ENCODE measurements at places on chromosomes 2 and 18.

- DNase-seq = no peak
These were observed 112.4 kb upstream of the PPP1CB start for GRCh38 chr2:28639092-28639691.

- DNase-seq = peak; percentile 93
These were observed at the start of gene ANXA4 for GRCh38 chr2:69741575-69742321. Gene ANXA4, plus strand, starts transcription at chr2:69742134. Its CDS starts 39,432 bp downstream, at chr2:69781566.

DNA sequence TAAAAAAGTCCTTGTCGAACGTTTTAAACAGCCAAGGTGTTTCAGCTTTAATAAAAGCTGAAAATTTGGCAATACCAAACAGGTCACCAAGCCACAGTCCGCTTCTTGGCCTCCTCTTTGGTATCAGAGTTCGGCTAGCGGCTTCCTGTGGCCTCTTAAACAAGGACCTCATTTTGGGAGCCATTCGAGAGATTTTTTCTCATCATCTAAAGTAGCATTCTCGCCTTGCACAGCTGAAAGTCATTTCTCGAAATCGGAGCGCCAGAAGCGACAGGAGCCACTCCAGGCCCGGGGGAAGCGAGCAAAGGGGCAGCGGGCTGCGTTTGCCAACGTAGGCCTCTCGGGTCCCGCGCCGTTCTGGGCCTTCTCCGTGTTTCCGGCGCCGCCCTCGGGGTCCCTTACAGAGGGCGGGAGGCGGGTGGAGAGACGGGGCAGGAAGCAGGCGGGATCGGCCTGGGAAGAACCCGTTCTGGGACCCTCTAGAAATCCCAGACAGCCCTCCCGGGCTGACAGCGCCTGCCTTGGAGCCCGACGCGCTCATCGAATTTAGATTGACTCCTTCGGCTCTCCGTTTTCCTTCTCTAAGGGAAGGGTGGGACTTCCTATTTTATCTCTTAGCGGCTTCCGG, 522 bp upstream of the ZNF407 start:
- peak; percentile 38 for DNase-seq

DNA sequence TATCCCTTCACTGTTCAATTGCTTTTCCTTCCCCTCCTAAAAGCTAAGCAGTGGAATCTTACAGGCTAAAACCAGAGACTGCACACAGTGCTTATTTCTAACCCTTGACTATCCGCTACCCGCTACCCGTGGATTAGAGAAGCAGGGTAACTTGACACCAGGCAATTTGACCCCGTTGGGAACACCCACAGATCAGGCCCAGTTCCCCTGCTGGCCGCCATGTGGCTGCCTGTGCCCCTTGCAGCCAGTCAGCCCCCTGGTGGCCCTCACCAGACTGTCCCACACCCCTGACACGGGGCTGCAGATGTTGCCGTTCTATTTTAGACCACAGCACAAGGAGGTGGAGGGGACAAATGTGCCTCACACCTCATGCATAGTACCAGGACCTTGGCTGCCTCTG, 74.8 kb downstream of the TXNL1 start:
- no peak for DNase-seq

DNA sequence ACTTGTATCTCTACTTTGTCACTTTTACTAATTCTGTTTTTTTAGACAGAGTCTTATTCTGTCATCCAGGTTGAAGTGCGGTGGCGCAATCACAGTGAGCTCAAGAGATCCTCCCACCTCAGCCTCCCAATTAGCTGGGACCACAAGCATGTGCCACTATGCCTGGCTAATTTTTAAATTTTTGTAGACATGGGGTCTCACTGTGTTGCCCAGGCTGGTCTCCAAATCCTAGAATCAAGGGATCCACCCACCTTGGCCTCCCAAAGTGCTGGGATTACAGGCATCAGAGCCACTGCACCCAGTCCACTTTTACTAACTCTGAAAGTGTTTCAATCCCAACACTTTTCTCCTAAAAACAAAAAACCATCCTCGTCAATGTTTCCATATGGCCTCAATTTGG, 94.9 kb downstream of the MALT1 start:
- no peak for DNase-seq

- no peak for DNase-seq
These were observed 114.9 kb upstream of the SIX3 start for GRCh38 chr2:44826601-44827000.

GRCh38 chr18:41666231-41666630, 288.8 kb upstream of the PIK3C3 start:
- DNase-seq = no peak

DNA sequence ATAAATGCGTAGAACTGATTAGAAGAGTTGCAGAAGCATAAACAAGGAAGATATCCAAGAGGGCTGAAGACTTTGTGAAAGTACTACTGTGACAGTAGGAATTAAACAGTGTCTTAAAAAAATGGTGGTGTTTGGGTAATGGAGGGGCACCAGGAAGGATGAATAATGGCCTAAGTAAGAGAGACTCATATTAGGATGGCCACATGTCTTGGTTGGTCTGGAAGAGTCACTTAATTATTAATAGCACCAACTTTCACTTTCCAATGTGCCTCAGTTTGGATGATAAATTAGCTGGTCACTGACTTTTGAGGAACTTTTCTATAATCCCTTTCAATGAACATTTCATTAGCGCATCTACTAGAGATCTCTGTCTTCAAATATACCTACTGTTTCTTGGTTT, 372.2 kb downstream of the NYAP2 start:
- no peak for DNase-seq

DNA sequence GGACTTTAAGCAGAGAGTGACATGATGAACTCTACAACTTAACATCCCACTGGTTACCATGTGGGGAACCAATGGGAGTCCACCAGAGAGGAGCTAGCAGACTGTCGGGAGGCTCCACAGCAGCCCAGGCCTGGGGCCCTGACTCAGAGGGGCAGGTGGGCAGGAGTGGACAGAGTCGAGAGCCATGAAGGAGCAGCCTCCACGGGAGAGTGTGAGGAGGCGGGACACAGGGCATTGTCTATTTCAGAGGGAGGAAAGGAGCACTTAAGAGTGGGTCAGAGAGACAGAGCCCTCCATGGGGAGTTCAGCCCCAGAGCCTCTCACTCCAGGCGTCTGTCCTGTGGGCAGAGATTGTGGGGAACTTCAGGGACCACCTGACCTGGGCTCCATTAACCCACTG, 118.7 kb downstream of the CYP26B1 start:
- DNase-seq = no peak

- DNase-seq = no peak
These were observed 92.8 kb downstream of the AQP4 start for GRCh38 chr18:26772691-26773090.

DNA sequence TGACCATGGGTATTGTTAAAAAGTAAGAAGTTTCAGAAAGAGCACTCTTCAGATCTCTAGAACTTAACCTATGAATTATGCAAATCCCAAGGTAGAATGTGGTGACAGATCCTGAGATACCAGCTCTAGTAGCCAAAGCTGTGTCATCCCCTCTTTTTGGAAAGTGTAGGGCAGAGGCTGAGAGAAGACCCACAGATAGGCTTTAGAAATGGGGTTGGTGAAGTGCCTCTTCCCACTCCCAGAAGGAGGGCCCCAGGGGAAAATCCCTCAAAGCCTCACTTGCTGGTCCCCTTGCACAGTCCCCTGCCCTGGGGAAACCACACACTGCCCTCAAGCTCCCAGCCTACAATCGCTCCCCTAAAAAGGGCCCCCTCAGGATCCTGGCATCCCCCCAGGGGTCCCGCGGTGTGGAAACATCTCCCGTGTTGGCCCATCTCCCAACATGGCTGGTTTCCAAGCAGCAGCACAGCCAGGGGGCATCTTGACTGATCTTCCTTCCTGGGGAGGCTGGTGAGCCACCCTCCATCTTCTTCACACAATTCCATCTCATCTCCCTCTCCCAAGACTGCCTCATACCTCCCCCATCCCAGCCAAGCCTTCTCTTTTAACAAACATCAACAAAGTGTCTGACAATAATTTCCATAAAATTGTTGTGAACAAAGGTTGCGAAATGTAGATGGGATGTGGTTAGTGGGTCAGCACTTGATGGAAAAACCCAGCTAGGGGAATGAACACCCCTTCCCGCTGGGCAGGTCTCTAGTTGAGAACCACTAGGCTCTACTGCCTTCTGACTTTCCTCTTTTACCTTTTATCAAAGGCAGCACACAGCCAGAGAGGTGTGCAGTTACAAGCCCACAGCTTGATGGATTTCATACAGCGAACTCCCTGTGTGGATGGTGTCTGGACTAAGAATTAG, 25.1 kb downstream of the MAL start:
- peak; percentile 20 for DNase-seq

- DNase-seq = no peak
These were observed 1.2 kb upstream of the INPP5D start for GRCh38 chr2:233058717-233059546.

DNA sequence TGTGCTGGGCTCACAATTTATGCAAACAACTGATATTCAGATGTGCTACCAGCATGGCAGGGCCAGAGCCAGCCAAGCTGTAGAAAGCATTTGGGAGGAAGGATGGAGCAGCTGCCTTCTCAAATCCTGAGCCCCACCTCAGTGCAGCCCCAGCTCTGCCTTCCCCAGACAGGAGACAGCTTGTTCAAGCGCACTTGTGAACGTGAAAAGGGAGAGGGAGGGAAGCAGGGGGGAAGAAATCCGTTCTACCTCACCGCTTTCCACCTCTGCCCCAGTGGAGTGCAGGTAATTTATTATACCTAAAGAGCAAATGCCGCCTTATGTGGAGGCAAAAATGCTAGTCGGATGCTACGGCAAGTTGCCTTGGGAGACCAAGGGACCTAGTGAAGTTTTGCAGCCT, 66.0 kb upstream of the SLC14A2 start:
- no peak for DNase-seq

GRCh38 chr2:185899366-185899765, 160.8 kb downstream of the FSIP2 start:
- no peak for DNase-seq

- peak; percentile 75 for DNase-seq
These were observed at the start of gene CD302 for GRCh38 chr2:159797543-159798375. Gene CD302, minus strand, starts transcription at chr2:159798208. Its CDS starts 10 bp downstream, at chr2:159798198.

GRCh38 chr18:79379931-79380815, 15.6 kb upstream of the NFATC1 start:
- DNase-seq = no peak

DNA sequence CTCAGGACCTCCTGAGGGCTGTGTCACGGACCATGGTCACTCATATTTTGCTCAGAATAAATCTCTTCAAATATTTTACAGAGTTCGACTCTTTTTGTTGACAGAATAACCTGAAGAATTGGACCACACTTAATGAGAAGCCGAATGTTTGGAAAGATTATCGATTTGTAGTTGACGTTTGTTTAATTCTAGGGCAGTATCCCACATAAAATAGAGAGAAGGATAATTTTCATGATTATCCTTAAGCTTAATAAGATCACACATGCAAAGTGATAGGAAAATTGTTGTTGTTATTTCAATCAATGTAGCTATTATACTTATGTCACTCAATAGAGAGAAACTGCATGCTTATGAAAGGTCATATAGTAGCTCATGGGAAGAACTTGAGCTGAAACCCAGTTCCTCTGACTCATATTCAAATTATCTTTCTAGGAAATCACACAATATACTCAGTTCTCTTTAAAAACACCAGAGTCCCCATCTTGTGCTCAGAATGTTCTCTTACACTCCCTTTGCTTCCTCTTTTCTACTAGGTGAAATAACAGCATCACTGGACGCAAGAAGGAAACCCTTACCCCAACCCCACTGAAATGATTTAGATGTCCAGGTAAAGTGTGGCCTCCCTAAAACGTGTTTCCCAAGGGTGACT, 982.1 kb downstream of the TSN start:
- no peak for DNase-seq

DNA sequence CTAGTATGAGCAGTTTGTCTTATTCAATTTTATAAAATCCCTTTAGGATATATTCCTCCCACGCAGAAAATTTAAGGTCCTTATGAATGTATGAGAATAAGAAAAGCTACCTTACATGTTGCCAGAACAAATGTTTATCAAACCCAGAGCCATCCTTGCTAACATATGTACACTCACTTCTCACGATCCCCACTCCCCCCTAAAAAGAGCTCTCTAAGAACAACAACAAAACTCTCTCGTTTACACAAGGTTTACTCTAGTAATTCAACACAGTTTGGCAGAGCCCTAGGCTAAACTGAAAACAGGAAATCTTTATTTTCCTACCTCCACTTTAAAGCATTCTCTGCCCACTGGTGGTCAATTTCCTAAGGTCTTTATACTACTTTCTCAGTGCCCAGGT, 504.9 kb downstream of the ZEB2 start:
- DNase-seq = no peak

GRCh38 chr2:225493420-225494099, 94.0 kb downstream of the NYAP2 start:
- no peak for DNase-seq

DNA sequence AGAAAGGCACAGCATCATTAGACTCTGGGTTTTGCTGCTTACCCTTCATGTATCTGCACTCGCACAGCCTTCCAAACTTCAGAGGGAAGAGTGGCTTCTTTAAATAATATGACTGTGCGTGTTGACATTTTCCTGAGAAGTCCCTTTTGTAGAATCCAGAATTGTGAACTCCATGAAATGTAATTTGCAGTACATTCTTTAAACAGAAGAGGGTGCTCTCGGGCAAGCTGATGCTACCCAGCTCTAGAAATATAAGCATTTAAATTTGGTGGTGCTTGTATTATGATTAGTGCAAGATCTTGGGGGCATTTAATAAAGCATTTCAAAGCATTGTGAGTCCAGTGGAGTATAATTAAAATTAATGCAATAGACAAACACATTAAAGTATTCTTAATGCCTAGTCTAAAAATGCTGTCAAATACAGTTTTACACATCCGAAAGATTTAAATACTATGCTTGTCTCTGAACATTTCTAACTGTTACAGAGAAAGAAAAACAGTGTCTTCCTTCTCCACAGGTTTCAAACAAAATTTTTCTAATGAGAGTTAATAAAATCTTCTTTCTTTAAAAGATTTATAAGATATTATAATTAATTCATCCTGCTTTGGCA, 17.3 kb upstream of the GTF2A1L start:
- DNase-seq = no peak

DNA sequence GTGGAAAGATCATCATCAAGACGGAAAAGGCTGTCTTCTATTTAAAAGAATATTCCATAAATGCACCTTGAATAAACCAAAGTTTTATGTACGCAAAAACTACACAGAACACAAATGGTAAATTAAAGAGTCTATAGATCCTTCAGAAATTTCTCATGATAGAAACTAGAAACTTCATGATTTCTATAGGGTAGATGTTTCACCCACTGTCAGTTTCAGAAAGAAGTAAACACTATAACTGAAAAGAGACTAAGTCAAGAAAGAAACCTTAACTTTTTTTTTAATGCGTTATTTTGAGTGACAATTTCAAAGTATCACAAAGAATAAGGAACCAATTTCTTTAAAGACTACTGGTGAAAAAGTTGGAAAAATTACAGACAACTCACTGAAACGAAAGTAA, 41.9 kb upstream of the CHAC2 start:
- DNase-seq = no peak

- no peak for DNase-seq
These were observed 45.2 kb downstream of the ITGA6 start for GRCh38 chr2:172472446-172473033.

- DNase-seq = no peak
These were observed 183.4 kb downstream of the NEDD4L start for GRCh38 chr18:58227361-58227930.

- DNase-seq = no peak
These were observed 34.6 kb upstream of the TBR1 start for GRCh38 chr2:161381546-161381945.

GRCh38 chr2:223668302-223668998, 66.3 kb upstream of the SCG2 start:
- DNase-seq = no peak
